ENCODE measurements at places on chromosomes 4 and X. TPM values are rescaled to one million over a fixed set of nuclear protein-coding genes. Genes with fewer than 3 reads are reported as not detected.
A peak's percentile ranks its signal among the peaks of the same experiment; 100 is the strongest.

DNA sequence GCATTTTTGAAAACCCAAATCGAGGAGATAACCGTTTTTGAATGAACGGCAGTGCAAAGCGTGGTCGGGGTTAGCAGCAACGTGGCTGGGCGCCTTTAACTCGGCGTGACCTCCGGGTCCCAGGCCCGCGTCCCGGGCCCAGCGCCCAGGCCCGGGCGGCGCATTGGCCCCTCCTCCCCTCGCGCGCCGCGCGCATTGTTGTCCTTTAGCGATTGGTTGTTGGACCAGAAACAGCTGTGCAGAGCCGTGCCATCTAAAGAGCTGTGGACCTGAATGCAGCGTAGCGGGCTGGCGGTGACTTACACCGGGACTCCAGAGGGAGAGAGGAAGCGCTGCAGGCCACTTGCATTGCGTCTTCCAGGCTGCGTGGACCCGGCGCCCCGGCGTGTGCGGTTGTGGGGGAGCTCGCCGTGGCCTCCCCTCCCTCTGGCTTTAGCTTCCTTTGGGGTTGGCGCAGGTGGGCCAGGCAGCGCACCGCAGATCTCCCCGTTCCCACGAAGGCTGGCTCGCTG is at the start of gene STOX2:
TSS of gene STOX2 (plus strand) at position 227 of the 512 bp plus-strand sequence. CDS start 1,484 bp downstream, outside the sequence.
- peak; percentile 21 for DNase-seq

DNA sequence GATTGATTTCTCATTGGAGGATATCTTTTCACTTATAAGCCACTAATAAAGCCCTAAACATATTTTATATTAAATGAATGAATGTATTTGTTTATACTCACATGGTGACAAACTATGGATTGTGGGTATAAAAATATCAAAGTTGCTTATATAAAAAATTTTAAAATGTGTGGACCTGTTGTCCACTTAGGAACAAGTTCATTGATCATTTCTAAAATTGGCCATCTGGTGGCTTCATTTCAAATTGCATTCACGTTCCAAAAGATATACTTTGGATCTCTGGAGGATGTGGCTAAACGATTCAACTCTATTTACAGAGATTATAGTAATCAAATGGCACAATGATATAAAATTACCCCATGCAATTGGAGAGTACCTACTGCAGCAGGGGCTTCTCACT is 32.5 kb downstream of the FSTL5 start:
- DNase-seq = no peak

The MAGEE2 gene
- not detected for total RNA-seq

The P2RY8 gene
- total RNA-seq = 45.7 TPM

- DNase-seq = no peak
Observed at GRCh38 chrX:68121371-68121770, 311.9 kb downstream of the OPHN1 start.

GRCh38 chr4:40731361-40731760 is 18.4 kb upstream of the NSUN7 start:
- no peak for DNase-seq

DNA sequence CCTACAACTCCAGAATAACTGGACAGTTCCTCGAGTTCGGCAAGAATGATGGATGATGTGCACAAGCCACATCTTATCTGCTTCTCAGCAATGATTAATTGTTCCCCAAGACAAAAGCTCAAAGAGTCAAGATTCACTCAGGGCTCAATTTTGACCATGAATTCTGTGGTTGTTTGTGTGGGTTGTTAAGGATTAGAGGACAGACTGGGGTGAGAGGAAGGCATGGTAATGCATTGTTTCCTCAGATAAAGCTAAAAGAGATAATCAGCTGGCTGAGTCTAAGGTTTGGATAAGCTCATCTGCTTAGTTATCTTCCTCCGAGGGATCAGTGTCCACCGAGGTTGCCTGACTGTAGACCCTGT is 161.0 kb downstream of the CPEB2 start:
- no peak for DNase-seq

- no peak for DNase-seq
Observed at GRCh38 chr4:62550121-62550520, 1350.0 kb downstream of the ADGRL3 start.

The TRAM1L1 gene
- total RNA-seq = 0.19 TPM

The TEX13C gene
- not detected for total RNA-seq

DNA sequence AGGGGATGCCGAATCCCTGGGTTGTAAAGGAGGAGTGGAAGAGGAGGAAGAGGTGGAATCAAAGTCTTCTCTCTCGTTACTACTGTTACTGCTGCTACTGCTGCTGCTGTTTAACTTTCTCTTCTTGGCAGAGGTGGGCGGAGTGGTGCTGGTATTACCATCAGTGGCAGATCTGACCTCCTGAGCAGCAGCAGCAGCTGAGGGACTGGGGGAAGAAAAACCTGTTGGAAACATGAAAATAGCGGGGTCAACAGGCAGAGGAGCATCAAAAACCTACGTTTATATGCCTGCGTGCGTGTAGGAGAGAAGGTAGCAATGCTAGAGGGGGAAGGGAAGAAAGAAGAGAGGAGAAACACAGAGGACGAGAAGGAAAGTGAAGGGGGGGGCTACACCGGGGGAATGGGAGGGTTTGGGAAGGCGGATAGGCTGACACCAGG is 339 bp downstream of the CUL4B start:
- DNase-seq = peak; percentile 35

DNA sequence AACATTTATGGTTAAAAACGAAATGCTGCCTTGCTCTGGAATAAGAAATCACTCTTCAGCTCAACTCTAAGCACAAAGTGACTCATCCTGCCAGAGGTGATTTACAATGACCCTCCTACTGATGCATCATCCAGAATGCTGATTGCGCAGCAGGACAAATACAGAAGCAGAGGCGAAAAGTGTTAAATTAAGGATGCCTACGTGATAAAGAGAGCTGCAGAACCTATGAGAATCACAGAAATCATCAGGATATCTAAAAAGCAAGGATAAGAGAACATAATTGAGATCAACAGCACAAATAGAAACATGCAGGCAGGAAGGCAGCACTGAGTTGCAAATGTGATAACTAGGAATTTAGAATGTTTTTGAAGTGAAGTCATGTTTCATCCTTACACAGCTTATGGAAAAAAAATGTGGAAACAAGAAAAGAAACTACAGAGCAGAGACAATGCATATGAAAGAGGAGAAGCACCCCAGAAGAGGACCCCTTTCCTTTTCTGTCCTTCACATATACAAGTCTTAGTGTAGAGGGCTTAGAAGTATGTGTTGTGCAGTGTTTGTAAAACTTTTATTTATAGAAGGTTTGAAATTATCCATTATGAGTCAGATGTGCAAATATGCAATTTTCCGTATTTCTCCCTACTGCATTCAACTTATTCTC is 188.4 kb downstream of the SLC7A11 start:
- no peak for DNase-seq

DNA sequence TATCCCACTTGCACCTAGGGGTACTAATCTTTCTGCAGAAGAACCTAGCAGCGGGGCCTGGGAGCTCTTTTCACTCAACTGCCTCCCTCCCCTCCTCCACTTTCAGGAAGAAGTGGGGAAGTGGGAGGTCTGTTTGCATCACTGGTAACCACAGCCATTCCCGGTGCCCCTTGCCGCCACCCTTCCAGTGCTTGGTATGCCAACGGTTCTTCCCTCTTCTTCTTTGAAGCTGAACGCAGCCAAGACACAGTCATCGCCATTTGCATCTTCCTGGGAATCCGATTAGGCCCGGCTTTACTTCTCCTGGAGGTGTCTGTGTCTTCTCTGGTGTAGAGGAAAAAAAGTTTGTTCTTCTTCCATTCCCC is 47.2 kb upstream of the RBPJ start:
- DNase-seq = no peak

GRCh38 chrX:118178450-118178849 is 61.8 kb upstream of the KLHL13 start:
- no peak for DNase-seq

GRCh38 chr4:114417214-114417613 is 181.4 kb upstream of the UGT8 start:
- no peak for DNase-seq

The UBE2K gene
- total RNA-seq = 79.2 TPM

- no peak for DNase-seq
Observed at GRCh38 chr4:6228158-6229067, 28.1 kb upstream of the JAKMIP1 start.

Data from activated T-cell treated with anti-CD3 and anti-CD28 coated beads, Interleukin-2, amount 50 U/mL, for 72 hours (primary cell).